Posterior vena cava (tissue), 2 donors: ENCODE measurements at places on chromosomes 2 and 18. TPM values are rescaled to one million over a fixed set of nuclear protein-coding genes. Genes with fewer than 3 reads are reported as not detected.

GRCh38 chr2:67833632-67834031 lies 229.2 kb downstream of the C1D start:
- no peak for DNase-seq

INHA gene
- total RNA-seq = not detected

DNA sequence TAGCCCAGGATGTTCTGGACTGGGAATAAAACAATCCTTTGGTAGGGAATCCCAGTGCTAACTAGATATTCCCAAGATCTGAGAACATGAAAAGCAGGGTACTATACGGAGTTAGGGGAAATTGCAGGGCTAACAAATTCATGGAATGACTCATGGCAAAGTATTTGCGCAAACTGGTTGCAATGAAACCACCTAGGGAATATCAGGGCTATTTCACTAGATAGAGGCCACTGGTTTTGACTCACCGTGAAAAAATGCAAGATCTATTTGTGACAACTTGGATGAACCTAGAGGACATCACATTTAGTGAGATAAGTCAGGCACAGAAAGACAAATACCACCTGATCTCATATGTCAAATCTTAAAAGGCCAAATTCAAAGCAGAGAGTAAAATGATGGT lies 233.3 kb downstream of the MBD2 start:
- DNase-seq = no peak

GRCh38 chr2:63764630-63765029 lies 77.1 kb upstream of the UGP2 start:
- no peak for DNase-seq
